ENCODE measurements at places on chromosomes 16 and 17.
A peak's percentile ranks its signal among the peaks of the same experiment; 100 is the strongest.

- no peak for DNase-seq
Observed at GRCh38 chr17:40952661-40953060, 14.1 kb downstream of the KRT39 start.

DNA sequence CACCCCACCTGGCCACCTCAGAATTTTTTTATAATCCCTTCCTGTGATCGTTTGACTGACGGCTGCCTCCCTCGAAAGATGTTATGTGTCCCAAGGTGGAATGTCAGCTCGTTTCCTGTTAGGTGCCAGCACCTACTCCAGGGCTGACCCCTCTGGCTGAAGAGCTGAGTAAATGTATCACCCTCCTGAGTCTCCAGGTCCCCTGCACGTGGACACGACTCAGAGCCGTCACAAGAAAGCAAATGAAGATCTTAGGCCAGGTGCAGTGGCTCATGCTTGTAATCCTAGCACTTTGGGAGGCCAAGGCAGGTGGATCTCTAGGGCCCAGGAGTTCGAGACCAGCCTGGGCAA lies 273.2 kb downstream of the C16orf95 start:
- DNase-seq, result no peak

DNA sequence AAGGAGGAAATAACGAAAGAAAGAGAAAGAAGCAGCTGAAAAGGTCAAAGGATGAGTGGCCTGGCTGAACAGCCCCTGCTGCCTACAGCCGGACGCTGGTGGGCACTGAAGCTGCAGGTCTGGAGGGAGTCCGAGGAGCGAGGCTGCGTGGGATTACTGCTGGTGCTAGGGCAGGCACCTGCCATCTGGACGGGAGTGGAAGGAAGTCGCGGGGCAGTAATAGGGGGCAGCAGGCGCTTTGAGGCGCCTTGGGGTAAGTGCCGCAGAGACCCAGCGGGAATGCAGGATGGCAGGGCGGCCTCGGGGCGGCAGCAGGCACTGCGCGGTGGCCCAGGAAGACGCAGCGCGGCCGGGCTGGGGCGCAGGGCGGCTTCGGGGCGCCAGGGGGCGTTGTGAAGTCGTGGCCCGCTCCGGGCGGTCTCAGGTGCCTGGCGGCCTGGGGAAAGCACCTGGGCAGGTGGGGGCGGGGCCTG lies 303 bp upstream of the SCNN1G start:
- peak; percentile 64 for DNase-seq

DNA sequence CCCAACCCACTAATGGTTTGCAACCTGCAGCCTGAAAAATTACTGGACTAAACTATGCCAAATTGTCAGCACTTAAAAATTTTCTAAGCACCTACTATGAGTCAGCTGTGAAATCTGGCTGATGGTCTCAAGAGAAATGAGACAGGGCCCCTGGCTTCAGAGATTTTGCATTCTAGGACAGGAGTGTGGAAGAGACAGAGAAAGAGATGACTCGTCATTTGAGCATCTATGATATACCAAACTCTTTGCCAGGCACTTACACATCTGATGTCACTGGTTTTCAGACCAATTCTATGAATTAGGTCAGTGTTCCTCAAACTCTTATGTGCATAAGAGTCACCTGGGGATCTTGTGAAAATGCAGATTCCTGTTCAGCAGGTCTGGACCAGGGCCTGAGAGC lies 44.4 kb downstream of the CLEC19A start:
- DNase-seq, result no peak

DNA sequence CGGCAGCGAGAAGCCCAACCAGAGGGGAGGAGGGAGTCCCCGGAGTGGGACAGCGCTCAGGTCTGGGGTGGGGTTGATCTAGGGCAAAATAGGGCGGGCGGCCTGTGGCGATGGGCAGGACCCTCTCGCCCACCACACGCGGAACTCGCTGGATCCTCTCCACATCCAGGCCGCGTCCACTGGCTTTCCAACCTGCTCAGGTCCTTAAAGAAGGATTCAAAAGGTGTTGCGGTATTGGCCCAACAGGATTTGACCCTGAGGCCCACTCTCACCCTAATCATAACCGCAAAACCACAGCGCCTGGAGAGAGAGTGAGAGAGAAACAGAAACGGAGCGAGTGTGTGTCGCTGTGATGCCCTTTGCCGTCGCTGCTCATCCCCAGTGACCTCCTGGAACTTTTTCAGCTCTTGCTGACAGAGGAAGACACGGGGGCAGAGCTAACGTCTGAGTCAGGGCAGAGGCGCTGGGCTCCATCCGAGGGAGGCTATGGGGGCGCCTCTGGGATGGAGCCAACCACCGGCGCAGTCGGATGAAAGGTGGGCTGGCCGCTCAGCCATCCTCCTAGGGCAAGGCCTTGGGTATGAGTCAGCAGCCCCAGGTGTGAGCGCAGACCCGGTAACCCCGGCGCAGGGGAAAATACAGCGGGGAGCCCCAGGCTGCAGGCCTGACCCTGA lies 16.7 kb upstream of the OR1F1 start:
- no peak for DNase-seq

- DNase-seq, result no peak
Observed at GRCh38 chr16:28202147-28202746, 9.5 kb downstream of the XPO6 start.

- DNase-seq, result no peak
Observed at GRCh38 chr17:2092253-2092652, 37.4 kb downstream of the HIC1 start.

- DNase-seq, result no peak
Observed at GRCh38 chr16:85286066-85286831, 174.0 kb upstream of the CIBAR2 start.

GRCh38 chr16:68740628-68741346 lies 3.7 kb downstream of the CDH1 start:
- DNase-seq, result no peak

GRCh38 chr17:7888184-7888920 lies at the start of gene CHD3:
CHD3 (plus strand) TSS chr17:7888789; CDS start chr17:7889001, 212 bp downstream.
- DNase-seq, result no peak

GRCh38 chr16:84544031-84544773 lies 39.7 kb upstream of the MEAK7 start:
- DNase-seq, result no peak

DNA sequence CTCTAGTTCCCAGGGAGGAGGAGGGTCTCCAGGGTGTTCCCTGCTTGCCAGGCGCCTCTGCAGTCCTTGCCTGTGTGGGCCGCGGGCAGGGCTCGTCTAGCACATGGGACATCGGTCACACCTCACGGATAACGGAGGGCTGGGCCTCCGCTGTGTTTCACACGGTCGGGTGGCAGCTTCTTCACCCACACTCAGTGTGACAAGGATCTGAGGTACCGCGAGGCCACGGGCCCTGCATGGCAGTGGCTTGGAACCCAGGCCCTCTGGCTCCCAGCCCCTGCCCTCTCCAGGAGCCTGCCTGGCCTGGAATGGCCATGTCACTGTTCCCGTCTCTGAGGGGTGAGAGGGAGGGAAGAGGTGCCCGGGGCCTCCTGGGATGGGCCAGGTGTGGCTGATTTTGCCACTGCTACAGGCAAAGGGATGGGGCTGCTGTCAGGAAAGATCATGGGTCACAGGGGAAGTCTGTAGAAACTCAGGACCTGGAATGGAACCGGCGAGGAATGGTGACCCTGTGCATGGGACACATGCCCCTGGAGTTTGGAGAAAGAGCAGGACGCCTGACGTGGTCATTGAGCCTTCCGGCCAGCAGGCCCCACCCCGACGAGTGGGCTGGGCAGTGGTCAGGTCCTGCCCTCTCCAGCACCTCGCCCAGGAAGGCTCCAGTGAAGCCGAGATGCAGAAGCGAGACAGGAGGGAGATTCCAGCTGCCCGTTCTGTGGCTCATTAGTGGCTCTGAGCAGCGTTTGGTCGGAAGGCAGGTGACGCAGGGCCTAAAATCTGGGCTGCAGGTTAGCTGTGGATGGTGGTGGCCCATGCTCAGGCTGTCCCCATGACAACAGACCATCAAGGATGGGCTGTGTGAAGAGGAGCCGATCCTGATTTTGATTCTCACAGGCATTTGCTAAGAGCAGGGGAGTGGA lies 76.5 kb upstream of the GSE1 start:
- DNase-seq, result no peak

DNA sequence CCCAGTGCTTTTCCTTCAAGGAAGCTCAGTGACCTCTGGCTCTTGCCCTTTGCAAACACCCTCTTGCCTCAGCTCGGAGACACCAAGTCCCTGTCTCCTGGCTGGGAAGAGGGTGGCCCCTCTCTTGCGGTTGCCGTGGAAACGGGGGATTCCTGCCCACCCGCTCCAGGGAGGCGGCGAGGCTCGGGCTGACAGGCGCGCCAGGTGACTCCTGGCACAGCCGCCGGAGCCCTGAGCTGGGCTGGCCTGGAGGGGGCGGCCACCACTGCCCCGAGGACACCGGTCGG lies 71.4 kb downstream of the ABR start:
- no peak for DNase-seq

DNA sequence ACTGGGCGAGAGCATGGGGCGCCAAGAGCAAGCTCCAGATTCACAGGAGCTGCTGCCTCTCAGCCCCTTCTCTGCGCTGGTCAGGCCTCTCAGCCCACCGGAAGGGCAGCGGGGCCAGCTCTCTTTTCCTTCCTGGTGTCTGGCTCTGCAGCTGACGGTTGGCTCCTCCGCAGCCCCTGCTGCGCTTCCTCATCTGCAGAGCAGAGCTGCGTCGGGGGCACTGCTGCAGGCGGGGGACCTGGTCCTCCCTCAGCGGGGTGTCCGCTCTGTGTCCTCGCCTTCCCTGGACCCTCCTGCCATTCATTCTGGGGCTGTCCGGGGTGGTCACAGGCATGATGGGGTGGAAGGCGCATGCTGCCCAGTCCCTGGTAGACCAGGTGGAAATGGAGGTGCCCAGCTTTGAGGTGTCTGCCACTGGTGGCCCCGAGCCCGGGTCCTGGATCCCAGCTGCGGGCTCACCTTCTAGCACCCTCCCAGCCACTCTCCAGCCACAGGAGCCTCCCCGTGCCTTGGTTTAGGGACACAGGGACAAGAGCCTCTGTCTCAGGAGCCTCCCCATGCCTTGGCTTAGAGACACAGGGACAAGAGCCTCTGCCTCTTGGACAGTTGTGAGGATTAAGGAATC lies 84.8 kb downstream of the IRF8 start:
- no peak for DNase-seq

GRCh38 chr17:66255112-66255511 lies 25.9 kb upstream of the APOH start:
- DNase-seq, result no peak

GRCh38 chr17:1171953-1172352 lies 7.8 kb downstream of the ABR start:
- no peak for DNase-seq

- no peak for DNase-seq
Observed at GRCh38 chr17:65220732-65221131, 83.6 kb downstream of the RGS9 start.

GRCh38 chr17:64024215-64024654 lies 3.8 kb upstream of the ICAM2 start:
- no peak for DNase-seq

GRCh38 chr16:15907863-15908478 lies 19.6 kb upstream of the CEP20 start:
- peak; percentile 31 for DNase-seq

DNA sequence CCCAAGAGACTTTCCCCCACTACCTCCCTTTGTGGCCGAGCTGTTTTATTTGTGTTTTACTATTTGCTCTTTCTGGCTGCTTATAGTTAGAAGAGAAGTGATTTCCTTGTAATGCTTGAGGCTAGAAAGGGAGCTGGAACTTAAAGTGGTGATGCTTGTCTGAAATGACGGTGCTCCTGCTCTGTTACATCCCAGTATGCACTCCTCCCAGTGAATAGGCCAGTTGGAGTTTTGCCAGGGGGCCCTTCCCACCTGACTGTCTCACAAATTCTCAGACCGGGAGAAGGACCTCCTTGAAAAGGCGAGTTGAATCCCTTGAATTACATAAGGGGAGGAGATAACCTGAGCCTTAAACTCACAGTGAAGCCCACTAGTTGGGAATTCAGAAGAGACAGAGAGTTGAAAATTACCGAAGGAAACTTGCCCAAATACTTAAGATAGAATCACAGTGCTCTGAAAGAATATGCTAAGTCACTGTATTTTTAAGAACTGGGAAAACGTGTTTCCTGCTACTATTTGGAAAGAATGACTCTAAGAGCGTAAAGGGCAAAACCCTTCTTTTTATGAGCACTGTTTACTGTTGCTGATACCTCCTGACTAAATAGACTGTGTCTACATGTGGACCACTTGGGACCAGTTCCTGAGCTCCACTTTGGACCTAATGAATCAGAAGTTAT lies 84.7 kb upstream of the CLEC3A start:
- no peak for DNase-seq

GRCh38 chr17:47916489-47917208 lies 20.6 kb downstream of the SP2 start:
- DNase-seq, result no peak

- no peak for DNase-seq
Observed at GRCh38 chr16:72645538-72645937, 402.4 kb downstream of the ZFHX3 start.

- DNase-seq, result no peak
Observed at GRCh38 chr16:50888486-50889261, 146.8 kb downstream of the CYLD start.

GRCh38 chr16:3609895-3610697 lies 1.3 kb downstream of the SLX4 start:
- DNase-seq, result no peak

DNA sequence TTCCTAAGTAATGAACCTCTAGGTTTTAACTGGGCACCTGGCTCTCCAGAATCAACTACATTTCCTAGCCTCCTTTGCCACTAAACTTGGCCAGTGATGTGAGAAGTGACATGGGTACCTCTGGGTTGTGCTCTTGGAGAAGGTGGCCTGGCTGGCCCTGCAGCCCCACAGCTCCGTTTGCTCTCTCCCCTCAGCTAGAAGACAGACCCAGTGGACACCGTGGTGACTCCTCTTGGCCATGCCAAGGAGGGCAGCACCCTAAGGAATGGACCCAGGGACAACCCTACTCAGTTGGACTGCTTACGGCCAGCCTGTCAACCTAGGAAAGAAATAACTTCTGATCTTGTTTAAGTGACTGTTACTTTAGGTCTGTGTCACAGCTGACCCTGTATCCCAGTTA lies 151.4 kb downstream of the TMEM132E start:
- no peak for DNase-seq

DNA sequence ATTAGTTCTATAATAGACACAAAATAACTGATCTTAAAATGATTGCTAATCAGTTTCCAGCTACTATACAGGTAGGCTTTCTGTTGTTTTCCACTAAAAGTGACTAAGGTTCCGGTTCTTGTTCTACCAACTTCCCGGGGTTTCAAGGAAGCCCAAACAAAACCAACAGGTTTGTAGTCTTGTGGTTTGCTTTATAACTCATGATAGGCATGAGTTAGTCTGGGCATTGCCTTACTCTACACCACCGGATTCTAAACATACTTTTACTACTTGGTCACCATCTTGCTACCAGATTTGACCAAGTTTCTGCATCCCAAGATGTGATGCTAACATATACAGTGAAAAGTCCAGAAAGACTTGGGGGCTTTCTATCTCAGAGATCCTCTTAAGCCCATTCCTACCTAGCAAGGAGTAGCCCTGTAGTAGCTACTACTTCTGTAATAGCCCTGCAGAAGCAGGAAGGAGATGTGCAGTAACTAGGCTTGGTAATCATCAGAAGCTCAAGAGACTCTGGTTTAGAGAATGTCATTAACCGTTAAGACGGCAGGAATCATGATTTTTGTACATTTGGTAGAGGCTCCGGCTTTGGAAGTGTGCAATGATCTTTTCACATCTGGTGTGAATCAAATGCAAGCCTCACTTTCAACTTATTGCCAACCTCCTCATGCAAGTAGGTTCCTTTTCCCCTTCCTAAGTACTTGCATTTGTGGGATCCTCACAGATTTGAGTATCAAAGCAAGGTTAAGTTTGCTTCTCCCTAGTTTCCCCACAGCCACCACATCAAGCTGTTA lies 1.6 kb downstream of the FAM117A start:
- no peak for DNase-seq

All from stimulated activated CD4-positive, alpha-beta T cell treated with anti-CD3 and anti-CD28 coated beads, Interleukin-12 subunit alpha, Interleukin-12 subunit beta, amount 100 ng/mL, for 24 hours (primary cell).